Thoracic aorta endothelial cell (primary cell): ENCODE measurements at places on chromosomes 2 and 18. TPM values are rescaled to one million over a fixed set of nuclear protein-coding genes. Genes with fewer than 3 reads are reported as not detected.

The STAT4 gene
- 0.07 and 0.27 TPM in 2 replicates for total RNA-seq

The CIDEA gene
- total RNA-seq, result 1.5 and 2.4 TPM in 2 replicates

The CCL20 gene
- total RNA-seq, result 0.22 TPM in 1 of 2 replicates, not detected in the other

The SLC4A5 gene
- 0.79 and 0.80 TPM in 2 replicates for total RNA-seq

The TBR1 gene
- under 0.01 TPM in 2 replicates for total RNA-seq

The TUBB8B gene
- total RNA-seq, result not detected in 2 replicates

The MIB1 gene
- total RNA-seq, result 76.3 and 76.6 TPM in 2 replicates

The PSMD1 gene
- total RNA-seq, result 215 and 221 TPM in 2 replicates

The CYS1 gene
- 0.07 TPM in 1 of 2 replicates, not detected in the other for total RNA-seq

The SCLY gene
- total RNA-seq, result 23.0 and 26.3 TPM in 2 replicates

The TCF4 gene
- 406 and 456 TPM in 2 replicates for total RNA-seq

The LIPG gene
- total RNA-seq, result 54.9 and 78.5 TPM in 2 replicates

The TXNDC9 gene
- total RNA-seq, result 133 and 148 TPM in 2 replicates

The B3GNT7 gene
- 0.13 and 0.50 TPM in 2 replicates for total RNA-seq

The MREG gene
- total RNA-seq, result 5.5 and 8.7 TPM in 2 replicates

The ZNF512 gene
- 61.0 and 66.8 TPM in 2 replicates for total RNA-seq

The MPP4 gene
- 8.2 and 15.8 TPM in 2 replicates for total RNA-seq

The KCTD1 gene
- 13.4 and 18.2 TPM in 2 replicates for total RNA-seq

The HMSD gene
- total RNA-seq, result 0.14 and 0.27 TPM in 2 replicates

The IL1RL1 gene
- 159 and 193 TPM in 2 replicates for total RNA-seq

The ALPP gene
- not detected in 2 replicates for total RNA-seq

The SERPINB5 gene
- not detected in 2 replicates for total RNA-seq

The PROKR1 gene
- total RNA-seq, result under 0.01 TPM in 1 of 2 replicates, not detected in the other

The ZSWIM2 gene
- total RNA-seq, result not detected in 2 replicates

The ALPG gene
- total RNA-seq, result not detected in 2 replicates

The MFSD6 gene
- total RNA-seq, result 6.6 and 10.0 TPM in 2 replicates

The SERPINB10 gene
- total RNA-seq, result 0.07 TPM in 1 of 2 replicates, not detected in the other

The ZSCAN30 gene
- total RNA-seq, result 15.4 and 24.6 TPM in 2 replicates

The AKAIN1 gene
- not detected in 2 replicates for total RNA-seq

The LONRF2 gene
- under 0.01 TPM in 1 of 2 replicates, not detected in the other for total RNA-seq

The ZNF396 gene
- 0.40 and 1.3 TPM in 2 replicates for total RNA-seq

The GPAT2 gene
- total RNA-seq, result 6.5 and 7.4 TPM in 2 replicates
